NCI-H82 (cell line): ENCODE measurements at places on chromosomes 13 and 19.

GRCh38 chr19:13153569-13154240 is 3.5 kb downstream of the IER2 start:
- DNase-seq = peak; percentile 80

DNA sequence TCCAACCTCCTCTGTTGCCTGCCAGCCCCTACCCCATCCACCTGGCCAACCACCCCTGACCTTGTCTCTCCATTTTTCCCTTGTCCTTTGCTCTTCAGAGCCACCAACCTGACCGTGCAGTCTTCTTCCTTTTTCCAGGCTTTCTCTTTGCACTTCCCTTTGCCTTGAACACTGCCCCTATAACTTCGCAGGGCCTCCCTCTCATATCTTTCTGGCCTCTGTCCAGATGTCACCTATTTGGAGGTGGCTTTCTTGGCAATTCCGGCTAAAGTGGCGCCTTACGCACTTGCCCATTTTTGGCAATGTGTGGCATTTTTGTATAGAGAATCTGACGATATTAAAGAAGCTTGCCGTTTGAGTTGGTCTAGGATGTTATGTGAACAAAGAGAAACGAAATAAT is 844 bp downstream of the ZNF543 start:
- no peak for DNase-seq

GRCh38 chr19:1340681-1341469 is 42.8 kb upstream of the NDUFS7 start:
- DNase-seq = no peak

- no peak for DNase-seq
Measured at GRCh38 chr13:102460806-102461205, 59.0 kb upstream of the FGF14 start.

GRCh38 chr13:30920162-30920909 is 12.1 kb upstream of the TEX26 start:
- DNase-seq = no peak

- peak; percentile 50 for DNase-seq
Measured at GRCh38 chr19:1081301-1082164, 13.6 kb downstream of the POLR2E start.

DNA sequence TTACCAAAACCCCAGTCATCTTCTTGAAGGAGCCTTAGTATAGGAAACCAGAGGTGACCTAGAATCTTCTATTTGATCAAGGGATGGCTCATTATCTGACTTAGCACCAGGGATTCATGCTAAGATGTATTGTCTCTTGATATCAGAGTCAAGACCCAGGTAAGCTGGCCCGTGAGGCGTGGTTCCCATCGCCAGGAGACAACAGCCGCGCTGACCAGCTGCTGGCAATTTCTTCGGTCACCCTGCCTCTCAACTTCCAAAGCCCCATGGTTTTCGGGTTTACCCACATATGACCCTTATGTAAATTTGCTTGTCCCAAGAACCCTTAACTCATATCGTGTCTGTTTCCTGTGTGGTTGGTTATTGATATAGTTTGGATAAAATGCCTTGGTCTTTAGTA is 77.7 kb upstream of the VSTM2B start:
- no peak for DNase-seq

DNA sequence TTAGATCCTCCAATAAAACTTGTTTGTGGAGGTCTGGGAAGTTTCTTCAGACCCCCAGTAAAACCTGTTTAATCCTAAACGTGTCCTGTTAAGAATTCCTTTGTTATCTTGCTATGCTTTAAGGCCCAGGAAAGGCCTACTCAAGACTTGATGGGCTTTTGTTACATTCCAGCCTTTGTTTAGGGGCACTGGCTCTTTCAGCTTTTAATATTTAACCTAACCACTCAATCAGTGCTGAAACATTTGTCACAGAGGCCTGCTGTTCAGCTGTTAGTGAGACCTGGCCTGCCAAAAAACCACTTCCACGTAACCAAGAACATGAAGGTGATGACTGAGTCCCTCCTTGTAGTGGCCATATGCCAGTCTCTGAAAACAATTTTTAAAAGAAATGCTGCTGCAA is 41.7 kb downstream of the PCDH17 start:
- DNase-seq = no peak

DNA sequence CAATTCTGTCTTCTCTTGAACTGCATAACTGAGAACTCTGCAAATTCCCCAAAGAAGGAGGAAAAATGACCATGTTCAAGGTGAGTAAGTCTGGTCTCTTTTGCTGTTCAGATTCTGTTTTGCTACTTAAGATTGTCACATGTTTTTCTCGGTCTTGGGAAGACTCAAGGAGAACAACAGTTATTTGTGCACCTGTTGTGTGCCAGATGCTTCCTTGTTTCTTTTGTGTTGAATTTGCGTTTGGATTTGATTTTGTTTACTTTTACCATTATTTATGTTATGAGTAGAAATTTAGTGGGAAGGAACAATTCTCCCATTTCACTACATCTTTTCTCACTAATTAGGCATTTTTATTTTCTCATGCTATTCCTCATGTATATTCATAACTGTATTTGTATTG is 4.4 kb downstream of the ZNF284 start:
- no peak for DNase-seq

DNA sequence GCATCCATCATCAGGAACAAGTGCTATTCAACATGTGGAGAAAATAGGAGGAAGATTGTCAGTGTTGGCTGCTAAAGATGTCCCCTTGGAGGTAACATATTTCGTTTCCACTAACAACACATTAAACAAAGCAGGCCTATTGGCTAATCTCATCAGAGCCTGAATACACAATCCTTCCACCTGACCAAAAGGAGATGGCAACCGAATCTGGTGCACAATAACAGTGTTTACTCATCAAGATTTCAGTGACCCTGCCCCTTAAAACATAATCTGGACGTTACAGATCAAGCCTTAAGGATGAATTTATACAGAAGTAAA is 582.5 kb downstream of the EFNB2 start:
- peak; percentile 44 for DNase-seq
